ENCODE measurements at places on chromosomes 2 and 18.

DNA sequence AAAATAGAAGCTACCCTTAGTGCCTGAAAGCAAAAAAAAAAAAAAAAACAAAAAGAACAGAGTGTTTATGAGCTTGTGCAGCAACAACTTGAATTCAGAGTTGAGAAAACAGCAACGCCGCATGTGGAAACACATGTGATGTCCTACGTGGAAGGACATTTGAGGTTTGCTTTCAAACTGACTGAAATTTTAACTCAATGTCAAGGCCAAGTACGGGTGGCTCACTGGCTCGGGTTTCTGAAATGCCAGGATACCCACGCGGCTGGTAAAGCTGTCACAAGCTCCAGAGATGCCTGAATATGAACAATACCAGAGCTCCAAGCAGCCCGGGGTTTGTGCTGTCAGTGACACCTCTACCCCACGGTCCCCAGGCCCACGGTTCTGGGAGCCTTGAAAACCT lies 72.2 kb upstream of the THOC1 start:
- no peak for DNase-seq

DNA sequence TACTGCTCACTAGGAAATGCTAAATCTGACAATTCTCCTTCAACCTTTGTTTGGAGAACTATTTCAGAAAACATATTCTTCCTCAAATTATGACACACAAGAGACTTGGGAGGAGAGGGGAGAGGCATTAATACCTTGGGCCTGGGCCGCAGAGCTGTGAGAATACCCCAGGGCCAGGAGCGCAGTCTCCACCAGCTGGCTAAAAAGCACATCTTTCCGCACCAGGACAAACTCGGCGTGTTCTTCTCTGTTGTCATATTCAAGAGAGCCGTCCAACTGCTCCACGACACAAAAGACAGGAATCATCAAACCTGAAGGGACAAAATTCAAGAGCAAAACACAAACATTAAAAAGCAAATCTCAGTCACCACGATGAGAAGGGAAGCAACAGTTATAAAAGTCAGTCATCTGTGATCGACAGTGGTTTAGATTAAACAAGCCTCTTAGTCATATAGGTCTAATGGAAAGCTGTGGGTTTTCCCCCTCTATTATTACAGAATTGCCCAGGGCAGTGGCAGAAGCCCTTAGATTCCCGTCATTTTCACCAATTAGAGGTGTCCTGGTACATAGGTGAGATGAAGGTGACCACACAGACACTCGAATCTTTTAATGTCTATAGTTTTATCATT lies 24.4 kb downstream of the SATB2 start:
- DNase-seq, result no peak

GRCh38 chr2:241551599-241551997 lies 6.9 kb upstream of the BOK start:
- no peak for DNase-seq

DNA sequence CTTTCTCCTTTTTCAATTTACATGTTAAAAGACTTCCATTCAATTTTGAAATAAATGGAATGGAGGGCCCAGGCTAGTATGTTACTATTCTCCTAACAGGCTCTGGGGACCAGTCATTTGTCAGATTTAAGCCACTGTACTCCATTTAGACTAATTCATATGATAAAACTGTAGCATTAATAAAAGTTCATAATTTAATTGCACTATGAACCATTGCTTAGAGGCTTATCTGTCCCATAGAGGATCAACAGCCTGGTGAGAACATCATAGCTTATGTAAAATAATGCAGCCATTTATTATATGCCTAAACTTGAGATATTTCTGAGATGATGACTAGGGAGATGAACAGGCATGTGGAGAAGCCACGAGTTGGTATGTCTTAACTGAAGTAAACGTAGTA lies 156.0 kb downstream of the RIT2 start:
- DNase-seq, result no peak

- no peak for DNase-seq
Observed at GRCh38 chr2:210445116-210445707, 31.3 kb downstream of the LANCL1 start.

- no peak for DNase-seq
Observed at GRCh38 chr2:33190393-33190937, 243.7 kb downstream of the LTBP1 start.

GRCh38 chr18:79504034-79504433 lies 108.3 kb downstream of the NFATC1 start:
- no peak for DNase-seq

GRCh38 chr18:76679259-76679658 lies 143.1 kb upstream of the ZNF236 start:
- DNase-seq, result no peak

- no peak for DNase-seq
Observed at GRCh38 chr2:120368086-120368485, 22.1 kb downstream of the INHBB start.

DNA sequence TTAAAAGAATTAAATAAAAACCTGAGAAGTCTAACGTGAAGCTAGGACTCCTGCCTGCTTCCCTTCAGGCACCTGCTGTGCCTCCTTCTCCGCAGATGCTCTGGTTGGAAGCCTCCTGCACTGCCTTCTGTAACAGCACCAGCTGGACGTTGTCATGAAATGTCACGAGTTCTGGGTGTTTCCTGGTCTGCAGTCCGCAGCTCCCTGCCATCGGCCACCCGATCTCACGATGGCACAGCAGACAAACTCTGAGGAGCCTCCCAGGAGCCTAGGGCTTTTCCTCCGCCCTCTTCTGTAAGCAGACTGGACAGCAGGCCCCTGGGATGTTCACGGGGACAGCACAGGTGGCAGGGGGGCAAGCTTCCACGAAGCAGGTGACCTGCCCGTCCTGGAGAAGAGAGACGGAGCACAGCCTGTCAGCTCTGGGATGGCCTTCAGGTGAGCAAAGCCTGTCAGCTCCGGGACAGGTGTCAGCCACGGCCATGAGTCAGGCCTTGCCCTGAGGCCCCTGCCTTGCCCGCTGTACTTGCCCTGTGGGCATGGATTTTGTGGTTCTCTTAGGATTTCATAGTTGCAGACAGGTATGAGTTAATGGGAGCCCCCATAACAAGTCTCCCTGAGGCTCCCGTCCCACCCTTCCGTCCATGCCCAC lies 110.3 kb downstream of the PXDN start:
- DNase-seq, result no peak

- no peak for DNase-seq
Observed at GRCh38 chr2:196046123-196046917, 22.3 kb downstream of the DNAH7 start.

DNA sequence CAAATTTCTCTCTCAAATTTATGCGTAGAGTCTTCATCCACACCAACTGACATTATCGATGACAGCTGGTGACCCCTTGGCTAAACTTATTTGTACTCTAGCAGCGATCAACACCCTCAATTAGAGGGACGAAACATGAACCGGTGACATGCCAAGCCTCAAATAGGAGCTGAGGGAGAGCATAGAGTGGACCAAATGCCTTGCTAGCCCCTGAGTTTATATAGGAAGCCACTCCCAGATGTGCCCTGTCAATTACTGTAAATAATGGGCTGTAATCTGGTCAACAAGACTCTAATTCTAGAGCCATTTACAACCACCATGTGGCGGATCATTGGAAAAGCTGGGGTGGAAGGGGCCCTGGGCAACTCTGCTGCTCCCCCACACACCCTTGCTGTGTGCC lies 47.6 kb upstream of the FHL2 start:
- no peak for DNase-seq

DNA sequence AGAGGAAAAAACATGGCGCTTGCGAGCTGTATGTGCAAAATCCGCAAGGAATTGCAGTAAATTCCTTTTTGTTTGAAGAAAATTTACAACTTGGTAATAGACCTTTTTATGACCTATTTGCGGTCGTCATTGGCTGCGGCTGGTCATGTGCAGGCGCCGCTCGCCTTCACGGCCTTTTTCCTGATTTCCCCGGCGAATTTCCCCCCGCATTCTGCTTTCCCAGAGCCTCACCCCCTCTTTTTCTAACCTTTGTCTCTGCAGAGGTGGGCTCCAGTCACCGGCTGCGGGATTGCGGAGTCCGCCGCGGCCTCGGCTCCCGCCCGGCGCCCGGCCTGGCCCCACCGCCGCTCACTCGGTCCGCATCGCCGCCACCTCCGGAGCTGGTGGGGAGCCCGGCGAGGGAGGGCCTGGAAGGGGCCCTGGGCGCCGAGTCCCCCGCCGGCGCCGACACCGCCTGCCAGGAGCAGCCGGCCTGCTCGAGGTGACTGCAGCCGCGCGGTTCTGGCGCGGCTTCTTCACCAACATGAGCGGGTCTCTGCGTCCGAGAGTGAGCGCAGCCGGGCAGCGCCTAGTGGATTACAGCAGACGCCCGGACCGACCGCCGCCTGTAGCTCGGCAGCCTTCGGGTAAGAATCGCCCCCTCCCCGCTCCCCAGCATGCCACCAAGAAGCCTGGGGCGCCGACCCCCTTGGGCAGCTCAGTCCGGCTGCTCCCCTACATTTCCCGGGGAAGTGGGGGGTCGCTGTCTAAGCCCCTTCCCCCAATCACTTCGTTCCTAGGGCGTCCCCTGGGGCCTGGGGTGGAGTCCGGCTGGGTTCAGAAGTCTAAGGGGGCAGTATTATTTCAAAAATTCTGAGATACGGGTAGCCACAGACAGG lies 7.1 kb downstream of the HOXD8 start:
- DNase-seq, result peak; percentile 76

DNA sequence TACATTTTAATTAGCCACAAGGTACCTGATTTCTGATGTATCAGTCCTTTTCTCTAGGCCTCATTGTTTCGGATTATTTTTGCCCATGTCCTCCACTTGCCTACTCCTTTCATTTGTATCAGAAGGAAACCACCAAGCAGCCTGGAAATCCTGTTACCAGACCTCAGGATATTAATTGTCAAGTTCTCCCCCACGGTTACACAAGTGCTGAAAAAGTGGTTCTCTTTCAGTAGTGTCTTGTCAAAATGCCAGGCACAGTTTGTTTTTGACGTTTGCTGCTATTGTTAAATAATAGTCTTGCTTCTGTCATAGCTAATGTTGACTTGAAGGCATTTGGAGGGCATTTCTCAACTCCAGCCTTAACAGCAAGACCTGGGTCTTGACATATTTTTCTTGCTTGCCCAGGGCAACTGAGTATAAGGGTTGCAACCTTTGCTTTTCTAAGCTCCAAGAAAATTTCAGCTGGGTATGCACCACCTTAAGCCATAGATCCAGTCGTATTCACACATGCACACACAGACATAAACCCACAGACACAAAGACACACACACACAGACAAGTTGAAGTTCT lies 31.0 kb downstream of the INSIG2 start:
- no peak for DNase-seq

DNA sequence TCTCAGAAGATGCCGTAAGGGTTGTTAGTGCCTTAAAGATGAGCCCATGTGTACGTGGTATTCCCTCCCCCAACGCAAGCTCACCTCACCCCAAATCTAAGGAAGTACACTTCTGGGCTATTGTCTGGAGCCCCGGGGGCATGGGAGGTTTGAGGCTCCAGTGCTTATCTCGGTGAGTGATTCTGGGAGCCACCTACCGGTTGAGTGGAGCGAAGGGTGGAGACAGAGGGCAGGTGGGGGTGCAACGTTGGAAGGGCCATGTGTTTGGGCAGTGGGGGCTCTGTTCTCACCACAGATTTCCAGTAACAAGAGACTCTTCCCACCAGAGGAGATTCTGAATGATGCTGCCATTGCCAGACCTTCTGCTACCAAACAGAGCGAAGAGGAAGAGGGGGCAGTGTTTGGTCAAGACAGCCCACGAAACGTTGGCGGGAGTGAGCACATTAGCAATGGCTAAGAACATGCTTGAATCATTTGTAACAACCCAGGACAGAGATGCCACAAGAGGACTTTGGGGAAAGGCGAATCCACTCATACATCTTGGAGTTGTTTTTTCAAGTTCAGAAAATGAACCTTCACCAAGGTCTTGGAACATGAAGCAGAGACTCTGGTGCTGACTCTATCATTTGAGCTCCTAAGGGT lies 38.7 kb downstream of the TWIST2 start:
- no peak for DNase-seq

DNA sequence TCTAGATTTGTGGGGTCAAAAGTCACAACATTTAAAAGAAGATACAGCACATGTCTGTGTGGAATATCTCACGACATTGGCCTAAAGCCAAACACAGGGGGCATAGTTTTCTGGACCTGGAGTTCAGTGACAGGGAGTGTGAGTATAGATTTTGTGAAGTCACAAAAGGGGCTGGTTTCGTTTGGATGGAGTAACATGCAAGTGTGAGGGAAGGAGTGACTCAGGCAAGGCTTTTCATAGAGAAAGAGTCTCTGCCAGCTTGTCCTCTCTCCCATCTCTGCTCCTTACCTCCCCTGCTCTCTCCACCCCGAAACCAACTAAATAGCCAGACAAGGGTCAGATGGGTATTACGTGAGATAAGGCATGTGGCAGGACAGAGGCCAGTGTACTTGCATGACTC lies 3.7 kb upstream of the EPAS1 start:
- DNase-seq, result no peak

DNA sequence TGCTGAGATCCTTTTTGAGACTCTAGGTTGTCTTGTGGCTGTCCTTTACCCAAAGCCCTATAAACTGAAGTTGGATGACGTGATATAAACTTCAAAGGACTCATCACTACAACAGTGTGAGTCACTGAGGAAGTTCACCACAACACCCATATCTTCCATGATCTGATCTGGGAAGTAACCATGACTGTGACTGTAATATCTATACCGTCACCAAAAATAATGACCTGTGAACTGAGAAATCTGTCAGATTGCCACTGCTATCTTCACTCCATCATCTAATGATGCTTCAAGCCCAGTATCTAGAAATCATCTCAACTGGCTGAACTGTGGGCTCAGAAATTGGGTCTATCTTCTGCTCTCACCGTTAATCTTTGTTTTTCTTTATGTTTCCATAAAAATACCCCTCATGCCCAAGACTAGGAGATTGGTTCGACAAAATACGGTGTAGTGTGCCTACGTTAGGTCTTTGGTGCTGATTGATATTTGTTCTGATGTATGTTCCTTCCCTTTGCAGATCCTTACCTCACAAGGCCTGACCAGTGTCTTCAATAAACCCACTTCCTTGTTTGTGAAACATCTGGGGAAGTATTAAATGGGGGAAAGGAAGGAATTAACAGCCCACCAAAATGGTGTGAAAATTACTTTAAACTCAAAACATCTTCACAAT lies 78.2 kb downstream of the MYL12B start:
- no peak for DNase-seq

GRCh38 chr2:163686289-163686688 lies 49.5 kb downstream of the FIGN start:
- no peak for DNase-seq

DNA sequence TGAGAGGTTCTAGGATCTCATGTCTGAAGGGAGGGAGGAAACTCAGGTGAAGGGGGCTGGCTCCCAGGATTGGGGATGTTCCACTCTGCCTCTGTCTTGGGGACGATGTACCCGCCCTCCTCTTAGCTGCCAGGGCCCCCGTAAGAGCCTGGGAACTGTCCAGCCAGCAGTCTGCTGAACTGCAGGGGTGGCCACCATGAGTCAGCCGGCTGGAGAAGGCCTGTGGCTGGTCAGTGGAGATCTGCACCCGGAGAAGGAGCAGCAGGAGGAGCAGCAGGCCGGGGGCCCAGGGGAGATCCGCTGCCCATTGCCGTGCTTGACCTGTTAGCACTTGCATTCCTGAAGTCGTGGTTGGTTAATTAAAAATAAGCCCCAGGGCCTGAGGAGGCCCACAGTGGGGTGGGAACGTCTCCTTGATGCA lies 180.3 kb downstream of the TFCP2L1 start:
- DNase-seq, result no peak

Data from hindlimb muscle (tissue), 1 donor.